ENCODE measurements at places on chromosomes 12 and 14. TPM values are rescaled to one million over a fixed set of nuclear protein-coding genes. Genes with fewer than 3 reads are reported as not detected.

ADCY4 gene
- polyA plus RNA-seq, result 0.03 TPM

- no peaks in the 10 kb centered on the region for H3K27me3 ChIP-seq
- peak within 1 kb of the TSS; percentile 75 for H3K4me3 ChIP-seq
These were observed at the start of gene TMBIM4 for GRCh38 chr12:66169221-66170170. Gene TMBIM4 (minus strand): TSS chr12:66169996. CDS start chr12:66169951, 45 bp downstream.

GRCh38 chr12:28698553-28698952 is 450.5 kb upstream of the FAR2 start:
- H3K27ac ChIP-seq, result no peak overlapping the region
- no peak overlapping the region for H3K4me3 ChIP-seq
- no peaks in the 10 kb centered on the region for H3K4me1 ChIP-seq
- DNase-seq, result no peak

DNA sequence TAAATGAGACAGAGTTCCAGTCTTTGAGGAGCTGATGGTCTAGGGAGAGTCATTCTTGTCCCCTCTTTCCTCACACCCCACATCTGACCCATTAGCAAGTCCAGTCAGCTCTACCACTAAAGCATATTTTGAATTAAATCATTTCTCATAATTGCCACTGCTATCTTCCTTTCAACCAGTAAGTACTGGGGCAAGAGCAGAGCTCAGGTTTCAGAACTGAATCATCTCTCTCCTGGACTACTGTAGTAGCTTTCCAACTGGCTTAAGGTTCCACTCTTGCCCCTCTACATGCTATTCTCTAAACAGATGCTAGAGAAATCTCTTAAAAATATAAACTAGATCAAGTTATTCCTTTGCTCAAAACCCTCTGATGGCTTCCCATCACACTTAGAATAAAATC is 218.3 kb downstream of the TTC6 start:
- DNase-seq, result no peak
- H3K4me3 ChIP-seq, result no peak overlapping the region
- H3K27me3 ChIP-seq, result no peaks in the 10 kb centered on the region
- H3K36me3 ChIP-seq, result no peaks in the 10 kb centered on the region
- H3K27ac ChIP-seq, result no peak overlapping the region

Data from HepG2 (cell line).